ENCODE measurements at places on chromosomes 2 and 18.
A peak's percentile ranks its signal among the peaks of the same experiment; 100 is the strongest.

DNA sequence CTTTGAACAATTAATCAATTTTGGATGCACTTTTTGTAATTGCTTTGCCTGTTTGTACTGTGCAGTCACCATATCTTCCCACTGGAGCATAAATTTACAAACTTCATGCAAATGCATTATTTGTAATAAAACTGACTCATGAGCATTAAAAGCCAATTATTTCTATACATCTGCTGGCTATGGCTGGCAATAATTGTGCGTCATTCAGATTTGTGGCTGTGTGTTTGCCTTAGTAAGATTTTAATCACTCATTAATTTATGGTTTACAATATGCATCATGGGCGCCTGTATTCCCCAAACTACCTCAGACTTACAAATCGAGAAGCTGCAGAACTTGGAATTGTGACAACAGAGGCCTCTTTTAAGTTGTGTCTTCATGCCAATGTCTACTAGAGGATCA, 132.4 kb upstream of the TRIB2 start:
- no peak for DNase-seq

- DNase-seq: peak; percentile 25
Measured at GRCh38 chr18:45745817-45746461, 22.0 kb downstream of the SLC14A1 start.

DNA sequence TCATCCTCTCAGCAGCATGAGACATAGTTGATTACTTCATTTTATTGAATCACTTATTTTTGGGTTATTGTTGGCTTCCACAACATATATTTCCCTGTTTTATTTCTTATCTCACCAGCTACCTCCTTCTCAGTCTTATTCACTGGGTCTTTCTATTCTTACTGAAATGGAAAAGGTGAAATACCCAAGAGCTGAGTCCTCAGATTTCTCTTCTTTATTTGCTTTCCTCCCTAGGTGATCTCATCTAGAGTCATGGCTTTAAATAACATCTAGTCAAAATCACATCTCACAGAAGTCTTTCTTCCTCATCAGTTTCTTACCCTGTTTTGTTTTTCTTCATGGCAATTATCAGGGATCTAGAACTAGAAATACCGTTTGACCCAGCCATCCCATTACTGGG, 105.0 kb upstream of the RBBP8 start:
- DNase-seq: no peak

DNA sequence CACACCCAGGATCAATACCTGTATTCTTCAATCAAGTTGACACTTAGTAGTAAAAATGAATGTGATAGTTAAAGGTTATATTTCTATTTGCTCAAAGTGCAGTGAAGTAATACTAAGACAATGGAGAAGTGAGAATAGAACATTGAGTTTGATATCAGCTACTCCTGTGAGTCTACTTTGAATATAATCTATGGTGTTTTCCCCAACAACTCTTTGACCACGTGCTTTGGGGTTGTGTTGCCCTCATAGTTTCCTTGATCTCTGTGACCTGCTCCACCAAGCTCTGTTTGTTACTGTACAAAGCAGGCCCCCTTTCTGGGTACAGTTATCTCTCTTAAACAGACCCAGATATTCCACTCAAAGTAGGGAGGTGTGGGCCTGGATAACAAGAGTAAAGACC, 222.9 kb downstream of the GALR1 start:
- DNase-seq: no peak

DNA sequence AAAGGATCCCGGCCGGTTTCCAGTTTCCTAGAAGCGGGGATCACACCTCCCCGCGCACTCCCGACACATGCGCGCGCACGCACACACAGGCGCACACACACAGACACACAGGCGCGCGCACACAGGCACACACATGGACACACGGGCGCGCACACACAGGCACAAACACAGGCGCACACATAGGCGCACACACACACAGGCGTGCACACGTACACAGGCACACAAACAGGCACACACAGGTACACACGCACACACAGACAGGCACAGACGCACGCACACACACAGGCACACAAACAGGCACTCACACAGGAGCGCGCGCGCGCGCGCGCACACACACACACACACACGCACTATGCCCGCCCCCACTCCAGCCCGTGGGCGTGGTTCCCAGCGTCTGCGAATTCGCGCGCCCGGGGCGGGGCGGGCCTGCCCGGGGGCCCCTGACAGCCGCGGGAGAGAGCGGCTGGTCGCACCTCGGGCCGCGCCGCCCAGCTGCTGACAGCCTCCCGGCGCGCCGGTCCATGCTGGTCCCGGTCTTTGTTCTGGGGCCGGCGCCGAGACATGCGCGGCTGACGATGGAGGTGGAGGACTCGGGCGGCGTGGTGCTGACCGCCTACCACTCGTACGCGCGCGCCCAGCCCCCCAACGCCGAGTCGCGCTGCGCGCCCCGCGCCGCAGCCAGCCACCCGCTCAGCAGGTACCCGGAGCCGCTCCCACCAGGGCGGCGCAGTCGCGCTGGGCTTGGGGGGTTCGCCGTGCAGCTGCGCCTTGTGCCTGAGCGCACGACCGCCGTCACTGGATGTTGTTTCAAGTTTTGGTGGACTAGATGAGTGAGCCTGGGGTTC, at the start of gene ARHGAP28:
TSS of gene ARHGAP28 (plus strand) at position 470 of the 845 bp plus-strand sequence. CDS start at position 576, 106 bp downstream.
- DNase-seq: peak; percentile 98

- DNase-seq: peak; percentile 85
Measured at GRCh38 chr2:197184959-197185586, 125.5 kb downstream of the ANKRD44 start.

DNA sequence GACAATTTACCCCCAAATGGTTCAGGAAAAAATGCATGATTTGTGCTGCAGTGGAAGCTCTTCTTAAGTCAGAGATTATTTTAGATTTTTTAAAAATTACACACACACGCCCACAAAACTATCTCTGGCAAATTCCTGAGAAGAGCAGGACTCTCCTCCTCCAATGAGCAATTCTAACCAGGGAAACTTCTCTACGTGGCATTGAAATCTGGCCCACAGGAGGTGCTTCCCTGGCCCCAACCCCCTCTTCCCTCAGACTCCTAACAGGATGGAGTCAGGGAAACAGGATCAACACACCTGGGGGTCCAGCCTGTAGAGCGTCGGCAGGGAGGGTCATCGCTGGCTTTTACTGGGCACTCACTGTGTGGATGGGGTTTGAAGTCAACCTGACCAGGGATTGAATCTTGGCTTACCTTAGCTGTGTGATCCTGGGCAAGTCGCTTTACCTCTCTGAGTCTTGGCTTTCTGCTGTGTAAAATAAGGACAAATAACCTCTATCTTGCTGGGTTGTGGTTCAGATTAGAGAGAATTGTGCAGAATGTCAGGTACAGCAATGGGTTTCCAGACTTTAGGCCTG, 65.4 kb upstream of the ASAP2 start:
- DNase-seq: no peak

DNA sequence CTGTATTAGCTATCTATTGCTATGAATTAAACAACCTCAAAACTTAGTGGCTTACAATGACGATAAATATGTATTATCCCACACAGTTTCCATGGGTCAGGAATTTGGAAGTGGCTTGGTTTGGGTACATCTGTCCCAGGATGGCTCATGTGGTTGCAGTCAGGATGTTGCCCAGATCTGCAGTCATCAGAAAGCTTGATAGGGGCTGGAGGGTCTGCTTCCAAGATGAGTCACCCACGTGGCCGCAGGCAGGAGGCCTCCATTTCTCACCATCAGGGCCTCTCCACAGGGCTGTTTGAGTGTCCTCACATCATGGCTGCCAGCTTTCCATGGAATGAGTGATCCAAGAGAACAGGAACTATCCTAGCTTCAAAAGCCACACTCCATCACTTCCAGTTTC, 46.4 kb downstream of the CHRNA1 start:
- no peak for DNase-seq

DNA sequence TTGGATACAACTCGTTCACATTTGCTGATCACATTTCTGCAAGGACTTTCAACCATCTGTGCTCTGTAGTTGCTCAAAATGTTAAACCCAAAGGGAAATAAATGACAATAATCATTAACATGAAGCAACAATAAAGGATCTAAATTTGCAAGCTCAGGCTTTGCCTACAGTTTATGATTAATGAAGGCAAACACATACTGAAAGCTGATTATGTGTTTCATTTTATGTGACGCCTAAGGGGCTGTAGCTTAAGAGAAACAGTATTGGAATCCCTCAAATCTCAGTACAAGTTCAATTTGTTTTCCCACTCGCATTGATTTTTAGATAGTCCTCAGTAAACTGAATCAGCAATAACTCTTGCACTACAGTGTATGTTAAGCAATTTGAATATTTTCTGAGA, 160.3 kb upstream of the FSIP2 start:
- DNase-seq: no peak

GRCh38 chr2:189599245-189599644, 18.7 kb upstream of the SLC40A1 start:
- DNase-seq: no peak

DNA sequence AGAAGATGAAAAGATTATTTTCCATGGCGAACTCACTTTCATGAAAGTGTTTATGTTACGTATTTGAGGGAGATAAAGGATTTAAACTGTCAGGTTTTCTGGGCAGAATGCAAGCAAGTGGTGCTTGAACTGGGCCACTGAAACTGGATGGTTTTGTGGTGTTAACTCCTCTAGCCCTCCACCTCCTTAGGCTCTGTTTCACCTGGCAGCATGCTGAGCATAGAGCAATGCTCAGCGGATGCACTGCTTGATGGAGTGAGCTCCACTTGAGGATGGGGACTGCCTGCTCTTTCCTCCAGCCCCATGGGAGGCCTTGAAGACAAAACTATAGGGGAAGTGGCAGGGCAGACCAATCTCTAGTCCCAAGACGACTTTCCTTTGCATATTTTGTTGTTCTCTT, 345.8 kb downstream of the TDRD15 start:
- no peak for DNase-seq

DNA sequence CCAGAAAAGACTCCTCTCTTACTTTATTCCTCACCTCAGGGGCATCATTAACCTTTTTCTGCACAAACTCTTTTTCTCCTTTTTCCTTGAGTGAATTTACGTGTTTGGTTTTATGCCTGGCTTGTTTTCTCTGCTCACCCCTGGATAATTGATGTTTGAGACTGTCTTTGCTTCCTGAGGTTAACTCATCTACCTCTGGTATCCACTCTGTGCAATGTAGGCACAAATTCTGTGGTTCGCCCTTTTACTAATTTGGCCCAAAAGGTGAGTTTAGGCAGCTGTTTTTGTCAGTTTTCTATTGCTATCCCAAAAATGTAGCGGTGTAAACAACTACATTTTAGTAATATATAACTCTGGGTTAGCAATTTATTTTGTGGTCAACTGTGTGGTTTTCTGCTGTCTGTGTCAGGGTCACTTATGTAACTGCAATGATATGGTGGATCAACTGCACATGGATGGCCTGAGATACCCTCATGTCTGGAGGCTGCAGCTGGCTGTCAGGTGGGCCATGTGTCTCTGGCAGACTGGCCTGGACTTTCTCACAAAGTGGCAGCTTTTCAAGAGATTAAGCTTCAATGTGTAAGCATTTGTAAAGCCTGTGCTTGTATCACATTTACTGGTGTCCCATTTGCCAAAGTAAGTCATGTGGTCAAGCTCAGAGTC, 329.7 kb downstream of the FSIP2 start:
- DNase-seq: no peak

DNA sequence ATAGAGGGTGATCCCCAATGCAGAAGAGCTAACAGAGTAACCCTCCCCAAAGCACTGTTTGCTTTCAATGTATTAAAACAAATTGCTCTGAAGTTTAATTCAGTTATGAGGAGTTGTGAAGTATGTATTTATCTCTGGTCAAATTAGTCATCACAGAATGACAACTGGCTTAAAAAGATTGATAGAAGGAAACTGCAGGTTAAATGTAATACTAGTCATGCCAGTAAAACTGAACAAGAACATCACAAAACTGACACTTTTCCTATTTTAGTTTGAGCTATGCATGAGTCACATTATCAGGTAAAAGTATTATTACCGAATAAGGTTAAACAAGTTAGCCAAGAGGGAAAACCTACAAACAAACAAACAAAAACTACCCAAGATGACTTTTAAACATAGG, 99.0 kb upstream of the ACVR1C start:
- no peak for DNase-seq

- DNase-seq: no peak
Measured at GRCh38 chr2:19462256-19462645, 103.8 kb upstream of the OSR1 start.

GRCh38 chr2:119206201-119206600, 17.4 kb upstream of the STEAP3 start:
- no peak for DNase-seq

- no peak for DNase-seq
Measured at GRCh38 chr2:24993406-24994145, 21.8 kb upstream of the DNAJC27 start.

- DNase-seq: no peak
Measured at GRCh38 chr2:233007270-233007669, 5.8 kb downstream of the NGEF start.

- no peak for DNase-seq
Measured at GRCh38 chr2:164818149-164819136, 23.2 kb downstream of the COBLL1 start.

DNA sequence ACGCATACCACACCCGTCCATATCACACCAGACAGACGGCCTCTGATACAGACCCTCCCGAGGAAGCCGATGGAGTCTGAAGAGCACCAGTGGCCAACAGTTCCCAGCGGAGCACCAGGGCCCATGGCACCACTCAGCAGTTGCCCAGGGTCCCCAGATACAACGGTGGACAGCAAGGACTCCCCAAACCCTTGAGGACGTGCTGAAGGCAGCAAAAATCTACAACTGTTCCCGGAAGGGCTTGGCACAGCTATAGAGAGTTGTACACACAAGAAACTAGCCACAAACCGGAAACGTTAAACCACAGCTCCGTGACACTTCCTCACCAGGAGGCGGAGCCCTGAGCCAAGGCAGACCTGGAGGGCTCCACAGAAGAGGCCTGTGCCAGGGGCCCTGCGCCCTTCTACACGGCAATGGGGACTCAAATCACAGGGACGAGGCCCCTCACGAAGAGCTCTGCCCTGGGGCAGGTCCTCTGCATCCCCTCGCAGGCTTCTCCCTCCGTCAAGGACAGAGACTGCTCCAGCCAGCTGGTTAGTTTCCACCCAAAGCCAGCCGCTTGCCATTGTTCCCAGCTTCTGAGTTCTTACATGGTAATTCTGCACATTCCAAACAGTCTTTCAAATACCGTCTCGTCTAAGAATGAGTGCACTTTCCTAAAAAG, 133.4 kb downstream of the HDAC4 start:
- peak; percentile 85 for DNase-seq

DNA sequence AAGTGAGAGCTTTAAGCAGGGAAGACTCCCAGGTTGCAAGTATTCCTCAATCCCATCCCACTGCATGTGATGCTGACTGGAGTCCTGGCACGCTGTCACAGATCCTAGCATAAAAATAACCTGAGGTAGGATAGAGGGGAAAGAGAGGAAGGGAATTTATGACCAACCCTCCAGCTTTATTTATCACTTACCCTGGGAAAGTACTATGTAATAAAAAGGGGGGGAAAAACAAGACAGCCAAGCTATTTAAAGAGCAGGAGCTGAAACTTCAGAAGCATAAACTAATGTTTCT, 122.2 kb downstream of the SLC8A1 start:
- DNase-seq: no peak

DNA sequence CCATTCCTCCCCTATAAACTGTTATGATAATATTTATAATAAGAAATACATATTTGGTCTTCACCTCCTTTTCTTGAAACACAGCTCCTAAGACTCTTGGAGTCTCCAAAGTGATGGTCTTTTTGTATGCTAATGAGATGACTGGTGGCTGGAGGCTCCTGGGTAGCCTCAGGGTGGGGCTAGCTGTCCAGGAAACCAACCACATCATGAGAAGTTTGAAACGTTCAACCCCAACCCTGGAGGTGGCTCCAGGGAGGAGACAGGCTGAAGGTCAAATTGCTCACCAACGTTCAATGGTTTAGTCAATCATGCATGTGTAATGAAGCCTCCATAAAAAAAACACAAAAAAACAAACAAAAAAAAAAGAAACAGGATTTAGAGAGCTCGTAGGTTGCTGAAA, 298.7 kb upstream of the MGAT5 start:
- no peak for DNase-seq

All from cardiac fibroblast (primary cell).